ENCODE measurements at places on chromosomes 7 and 10.

DNA sequence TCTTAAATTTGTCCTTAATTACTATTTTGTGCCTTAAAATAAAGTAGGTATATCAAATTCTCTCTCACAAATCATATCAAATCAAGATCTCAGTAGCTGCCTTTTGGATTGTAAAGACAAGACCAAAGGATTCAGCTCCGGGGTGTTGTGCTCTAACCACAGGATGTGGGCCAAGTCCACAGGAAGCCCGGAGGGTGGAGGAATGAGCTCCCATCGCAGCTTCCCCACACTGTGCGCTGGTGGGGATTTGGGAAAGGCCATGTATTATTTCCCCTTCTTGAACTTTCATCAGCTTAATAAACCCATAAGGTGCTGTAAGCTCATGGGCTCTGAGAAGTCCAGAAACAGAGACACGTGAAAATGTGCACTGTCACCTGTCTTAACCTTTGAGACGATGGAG, 241.6 kb upstream of the TCERG1L start:
- no peak for DNase-seq

DNA sequence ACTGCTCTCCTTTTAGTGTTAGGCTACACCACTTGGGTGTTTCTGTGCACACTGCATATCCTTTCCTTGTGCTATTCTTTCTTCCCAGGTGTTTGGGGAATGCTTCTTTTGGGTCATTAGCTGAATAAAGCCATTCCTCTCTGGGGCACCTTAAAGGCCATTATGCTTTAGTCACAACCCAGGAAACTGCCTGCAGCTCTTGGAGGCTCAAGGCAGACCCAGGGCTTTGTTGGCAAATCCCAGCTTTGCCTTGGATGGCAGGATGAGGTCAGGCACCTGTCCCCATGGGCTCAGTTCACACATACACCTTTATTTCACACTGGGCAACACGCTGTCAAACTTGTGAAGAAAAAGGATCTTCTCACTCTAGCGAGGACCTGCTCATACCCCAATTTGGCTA, 460.6 kb downstream of the CCSER2 start:
- no peak for DNase-seq

- DNase-seq, result no peak
Observed at GRCh38 chr7:40418448-40418847, 283.6 kb downstream of the SUGCT start.

GRCh38 chr10:116487522-116488430, 58.0 kb upstream of the PNLIP start:
- DNase-seq, result no peak

GRCh38 chr7:7868572-7868899, 100.1 kb upstream of the GLCCI1 start:
- DNase-seq, result no peak

GRCh38 chr7:84294847-84295455, 100.4 kb upstream of the SEMA3A start:
- no peak for DNase-seq

DNA sequence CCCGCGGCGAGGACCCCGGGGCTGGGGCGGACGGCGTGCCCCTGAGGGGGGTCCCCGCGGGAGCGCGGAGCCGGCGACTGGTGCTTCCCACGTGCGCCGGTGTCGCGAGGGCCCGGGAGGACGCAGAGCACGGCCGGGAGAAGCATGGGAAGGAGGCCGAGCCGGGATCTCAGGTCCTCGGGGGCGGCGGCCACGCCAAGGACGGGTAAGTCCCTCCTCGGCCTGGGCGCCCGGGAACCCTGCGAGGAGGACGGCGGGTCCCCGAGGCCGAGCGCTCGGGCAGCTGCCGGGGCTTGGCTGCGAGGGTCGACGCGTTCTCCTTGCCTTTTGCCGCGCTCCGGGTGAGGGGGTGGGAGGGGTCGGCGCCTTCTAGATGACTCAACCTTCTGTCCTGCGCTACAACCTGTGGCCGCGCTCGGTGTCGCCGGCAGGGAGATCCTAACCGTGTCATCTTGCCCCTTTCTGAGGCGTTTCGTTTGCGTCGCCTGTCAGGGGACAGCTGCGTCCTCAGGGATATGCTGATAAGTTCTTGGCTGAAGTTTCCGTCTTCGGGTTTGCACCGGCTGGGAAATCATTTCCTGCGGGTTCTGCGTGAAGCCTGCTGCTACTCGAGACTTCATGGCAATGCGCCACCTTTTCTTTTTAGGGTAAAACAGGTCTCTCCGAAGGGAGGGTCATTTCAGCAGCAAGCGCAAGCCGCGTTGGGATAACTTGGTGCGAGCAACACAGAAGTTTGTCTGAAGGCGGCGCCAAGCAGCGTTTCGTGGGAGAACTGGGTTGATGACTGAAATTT, 529 bp downstream of the TASOR2 start:
- peak; percentile 72 for DNase-seq

- no peak for DNase-seq
Observed at GRCh38 chr7:11539853-11540252, 292.1 kb downstream of the THSD7A start.

DNA sequence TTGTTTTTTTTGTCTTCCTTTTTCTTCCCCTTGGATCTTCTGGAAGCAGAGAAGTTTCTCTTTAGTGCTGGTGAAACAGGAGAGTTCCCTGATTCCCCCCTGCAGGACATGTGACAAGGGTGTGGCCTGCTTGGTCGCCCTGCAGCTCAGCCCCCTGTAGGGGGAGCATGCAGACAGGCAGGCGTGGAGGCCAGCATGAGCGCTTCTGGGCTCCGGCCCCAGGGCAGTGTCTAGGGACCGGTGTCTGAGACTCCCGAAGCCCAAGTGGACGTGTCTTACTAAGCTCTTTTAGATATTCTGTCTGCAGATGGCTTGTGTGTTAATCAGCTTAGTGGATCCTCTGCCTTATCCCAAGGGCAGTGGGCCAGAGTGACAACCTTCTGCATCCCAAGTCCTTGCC, 26.1 kb downstream of the PRSS58 start:
- peak; percentile 69 for DNase-seq

GRCh38 chr7:34417781-34418180, 240.2 kb upstream of the NPSR1 start:
- no peak for DNase-seq

- DNase-seq, result no peak
Observed at GRCh38 chr7:150621376-150621775, 10.8 kb downstream of the GIMAP6 start.

- peak; percentile 8 for DNase-seq
Observed at GRCh38 chr7:28432105-28432504, 19.8 kb downstream of the CREB5 start.

DNA sequence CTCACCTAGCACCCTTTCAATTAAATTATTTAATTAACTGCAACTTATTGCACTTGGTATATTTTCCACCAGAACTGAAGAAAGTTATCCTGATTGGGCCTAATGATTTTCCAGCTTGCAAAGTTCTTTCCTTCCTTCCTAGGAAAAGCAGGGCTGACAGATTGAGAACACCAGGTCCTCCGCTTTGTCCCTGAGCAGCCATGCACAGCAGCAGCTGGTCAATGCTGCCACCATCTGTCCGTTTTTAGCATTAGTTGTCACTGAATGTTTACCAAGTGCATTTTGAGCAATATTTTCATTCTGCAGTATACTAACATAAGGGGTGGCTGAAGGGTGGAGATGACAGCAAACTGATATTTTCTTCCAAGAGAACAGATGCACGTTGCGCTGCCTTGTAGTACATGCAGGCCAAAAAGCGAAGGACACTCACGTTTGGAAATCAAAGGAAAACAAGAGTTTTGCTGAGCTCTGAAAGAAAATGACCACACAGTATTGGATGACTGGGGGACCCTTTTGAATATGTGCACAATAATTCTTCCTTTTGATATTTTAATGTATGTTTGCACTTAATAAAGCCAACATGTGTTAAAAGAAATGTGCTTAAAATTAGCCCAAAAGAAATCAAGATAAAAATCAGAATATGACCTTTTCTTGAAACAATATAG, 248.8 kb upstream of the PTN start:
- DNase-seq, result peak; percentile 62

DNA sequence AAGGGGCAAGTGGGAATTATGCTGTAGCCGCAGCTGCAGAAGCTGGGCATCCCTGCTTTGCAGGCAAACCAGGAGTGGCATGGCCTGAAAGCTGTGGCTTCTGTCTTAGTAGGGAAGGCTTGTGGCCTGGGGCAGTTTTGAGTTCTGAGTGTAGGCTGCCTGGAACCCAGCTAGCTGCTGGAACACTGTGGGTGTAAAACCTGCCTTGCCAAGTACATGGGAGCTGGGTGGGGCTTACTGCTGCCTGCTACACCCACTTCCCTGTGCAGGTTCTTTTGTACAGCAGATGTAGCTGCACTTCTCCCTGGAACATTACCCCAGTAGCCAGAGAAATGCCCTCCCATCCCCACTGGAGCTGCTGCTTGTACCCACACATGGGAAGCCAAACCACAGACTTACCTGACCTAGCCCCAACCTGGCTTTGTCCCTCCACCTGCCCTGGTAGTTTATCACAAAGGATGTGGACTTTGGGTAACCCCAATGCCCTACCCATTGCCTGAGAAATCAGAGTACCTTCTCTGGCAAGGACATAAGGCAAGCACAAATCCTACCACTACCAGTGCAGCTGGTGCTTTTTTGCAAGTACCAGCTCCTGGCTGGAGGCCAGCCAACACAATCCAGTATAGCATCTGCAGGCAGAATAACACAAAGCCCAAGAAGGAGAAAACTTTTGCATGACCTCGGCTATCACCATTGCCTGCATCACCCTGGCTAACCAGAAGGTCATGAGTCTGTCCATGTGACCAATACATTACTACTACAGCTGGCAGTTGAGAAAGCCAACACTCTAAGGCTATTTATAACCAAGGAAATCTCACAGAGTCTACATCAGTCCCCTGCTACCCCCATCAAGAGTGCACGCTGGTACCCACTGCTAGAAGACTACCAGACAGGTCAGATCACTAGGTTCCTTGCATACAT, 26.5 kb upstream of the PPP1R3A start:
- no peak for DNase-seq

DNA sequence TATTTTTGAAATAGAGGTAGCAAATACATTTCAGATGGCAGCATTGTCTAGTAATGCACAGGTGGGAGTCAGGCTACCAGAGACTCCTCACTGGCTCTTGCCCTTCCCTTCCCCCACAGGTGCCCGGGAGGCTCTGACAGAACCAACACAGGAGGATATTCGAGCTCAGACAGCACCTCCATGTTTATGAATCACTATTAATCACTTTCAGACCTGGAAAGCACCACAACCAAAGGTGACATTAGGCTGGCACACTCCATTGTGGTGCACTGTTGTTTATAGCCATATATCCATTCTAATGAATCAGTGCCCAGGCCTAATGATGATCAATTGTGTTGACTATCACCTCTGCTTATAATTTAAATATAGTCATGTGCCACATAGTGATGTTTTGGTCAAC, 107.8 kb upstream of the NAMPT start:
- DNase-seq, result no peak

DNA sequence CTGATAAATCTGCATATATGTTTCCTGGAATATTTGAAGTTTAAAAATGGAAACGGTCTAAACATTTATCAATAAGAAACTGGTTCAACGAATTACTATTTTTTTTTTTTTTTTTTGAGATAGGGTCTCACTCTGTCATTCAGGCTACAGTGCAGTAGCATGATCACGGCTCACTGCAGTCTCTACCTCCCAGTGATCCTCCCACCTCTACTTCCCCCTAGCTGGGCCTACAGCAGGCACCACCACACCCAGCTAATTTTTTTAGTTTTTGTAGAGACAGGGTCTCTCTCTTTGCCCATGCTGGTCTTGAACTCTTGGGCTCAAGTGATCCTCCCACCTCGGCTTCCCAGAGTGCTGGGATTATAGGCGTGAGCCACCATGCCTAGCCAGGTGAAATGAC, 68.3 kb downstream of the UBE2H start:
- DNase-seq, result no peak

GRCh38 chr10:98354491-98354890, 60.5 kb downstream of the PYROXD2 start:
- no peak for DNase-seq

DNA sequence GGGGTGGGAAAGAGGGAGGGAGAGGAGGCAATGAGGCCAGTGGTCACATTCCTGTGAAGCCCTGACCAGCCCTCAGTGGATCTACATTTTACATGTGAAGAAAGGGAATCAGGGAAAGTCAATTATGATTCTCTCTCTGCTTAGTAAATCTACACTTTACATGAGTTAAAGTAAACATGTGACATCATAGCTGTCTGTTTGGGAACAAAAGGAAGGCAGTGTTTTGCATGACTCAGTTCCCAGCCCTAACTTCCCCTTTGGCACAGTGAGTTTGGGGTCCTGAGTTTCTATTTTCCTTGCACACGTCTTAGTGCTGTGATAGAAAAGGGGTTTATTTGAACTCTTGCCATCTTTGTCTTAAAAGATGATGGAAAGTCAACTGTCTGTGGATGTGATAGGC, 615.1 kb downstream of the SDK1 start:
- DNase-seq, result no peak

GRCh38 chr10:36526033-36526432, 599.4 kb upstream of the ANKRD30A start:
- no peak for DNase-seq

- no peak for DNase-seq
Observed at GRCh38 chr10:131183546-131184045, 127.9 kb downstream of the TCERG1L start.

- DNase-seq, result no peak
Observed at GRCh38 chr10:73768881-73769280, 13.0 kb upstream of the CHCHD1 start.

DNA sequence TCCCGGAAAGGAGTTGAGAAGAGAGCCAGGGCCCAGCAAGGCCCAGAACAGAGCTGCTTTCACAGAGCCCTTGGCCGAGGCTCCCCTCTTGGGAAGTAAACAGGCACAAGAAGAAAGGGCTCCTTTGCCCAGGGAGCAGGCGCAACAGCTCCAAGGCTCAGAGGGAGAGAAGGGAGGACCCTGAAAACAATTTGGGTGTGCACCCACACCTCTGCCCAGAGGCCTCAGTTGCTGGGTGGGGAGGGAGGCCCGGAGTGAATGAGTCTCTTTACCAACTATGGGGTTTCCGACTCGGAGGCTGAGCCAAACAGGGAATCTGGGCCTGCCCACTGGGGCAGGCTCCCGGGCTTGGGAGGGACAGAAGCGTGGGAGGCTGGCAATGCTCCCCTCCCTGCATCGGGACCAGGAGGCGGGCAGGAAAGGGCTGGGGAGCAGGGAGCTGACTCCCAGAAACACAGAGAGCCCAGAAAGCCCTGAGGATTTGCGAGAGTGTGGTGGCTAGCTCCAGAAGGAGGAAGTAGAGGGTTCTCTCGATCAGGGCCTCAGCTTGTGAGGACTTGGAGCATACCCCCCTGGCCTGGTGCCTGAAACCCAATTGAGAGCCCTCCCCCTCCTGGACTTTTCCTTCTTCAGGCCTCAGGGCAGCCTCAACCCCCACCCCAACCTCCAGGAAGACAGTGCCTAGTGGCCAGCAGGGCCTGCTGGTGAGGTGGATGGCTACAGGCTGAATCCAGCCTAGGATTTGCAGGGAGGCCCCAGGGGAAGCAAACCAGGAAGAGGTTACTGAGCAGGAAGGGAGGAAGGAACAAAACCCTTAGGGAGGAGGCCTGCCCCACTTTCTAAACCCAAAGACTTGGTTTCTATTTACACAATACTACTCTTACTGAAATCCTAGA, 6.2 kb downstream of the C10orf105 start:
- no peak for DNase-seq

GRCh38 chr7:96770758-96771157, 61.1 kb upstream of the SEM1 start:
- DNase-seq, result no peak

Measured in H1 (cell line).